ENCODE measurements at places on chromosomes 11 and 22.
A peak's percentile ranks its signal among the peaks of the same experiment; 100 is the strongest.

DNA sequence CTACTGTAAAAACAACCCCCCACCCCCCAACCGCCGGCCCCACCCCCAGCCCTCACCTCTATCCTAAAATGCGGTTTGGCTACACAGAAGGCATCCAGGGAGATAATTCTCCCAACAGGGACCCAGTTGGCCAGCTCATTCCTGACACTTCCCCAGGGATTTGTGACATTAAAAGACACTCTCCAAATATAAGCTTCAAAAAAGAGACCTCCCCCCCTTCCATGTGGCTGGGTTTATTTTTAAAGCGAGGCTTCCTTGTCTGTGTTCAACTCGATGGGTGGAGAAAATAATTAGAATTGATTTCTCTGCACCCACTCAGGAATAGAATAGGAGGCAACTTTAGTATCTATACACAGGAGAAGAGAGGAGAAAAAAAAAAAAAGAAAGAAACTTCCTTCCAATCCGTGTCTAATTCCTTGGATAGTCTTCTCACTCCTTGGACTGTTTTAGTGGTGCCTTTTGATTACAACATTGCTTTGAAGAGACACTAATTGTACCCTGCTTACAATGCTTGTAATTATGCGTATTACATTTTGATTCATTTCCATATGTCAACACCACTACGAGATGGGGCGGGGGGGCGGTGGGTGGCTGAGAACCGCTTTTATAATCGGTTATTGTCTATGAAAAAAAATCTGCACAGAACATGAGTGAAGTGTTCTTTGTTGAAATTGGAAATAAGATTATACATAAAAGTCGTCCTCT, 500.4 kb downstream of the MIAT start:
- no peak for DNase-seq

DNA sequence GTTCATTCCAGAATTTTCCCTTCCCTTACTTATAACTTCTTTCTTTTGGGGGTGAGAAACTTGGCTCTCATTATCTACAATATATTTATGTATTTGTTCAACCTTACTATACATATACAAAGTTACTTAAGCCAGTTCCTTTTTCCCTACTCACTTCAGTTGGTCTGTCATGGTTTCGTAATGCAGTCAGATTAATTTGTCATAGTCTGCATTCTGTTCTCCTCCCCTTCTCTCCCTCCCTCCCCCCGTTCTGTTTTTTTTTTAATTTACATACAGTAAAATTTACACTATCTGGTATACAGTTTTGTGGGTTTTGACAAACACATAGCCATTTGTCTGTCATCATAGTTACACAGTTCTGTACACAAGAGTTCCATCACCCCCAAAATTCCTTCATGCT, 71.8 kb upstream of the ADORA2A start:
- no peak for DNase-seq

DNA sequence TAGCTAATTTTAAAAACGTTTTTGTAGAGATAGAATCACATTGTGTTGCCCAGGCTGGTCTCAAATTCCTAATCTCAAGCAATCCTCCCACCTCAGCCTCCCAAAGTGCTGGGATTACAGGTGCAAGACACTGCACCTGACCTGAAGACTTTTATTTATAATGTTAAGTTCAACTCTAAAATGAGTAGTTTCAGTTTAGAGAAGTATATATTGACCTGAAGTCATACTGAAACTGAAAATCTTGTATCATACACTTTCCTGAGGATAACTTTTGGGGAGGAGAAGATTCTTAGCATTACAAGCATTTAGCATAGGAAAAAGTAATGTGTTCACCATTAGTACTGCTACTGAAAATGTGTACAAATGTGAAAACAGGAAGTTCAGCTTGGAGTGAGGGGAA, 249.3 kb downstream of the CASP12 start:
- no peak for DNase-seq

- no peak for DNase-seq
These were observed 922 bp downstream of the HNRNPUL2 start for GRCh38 chr11:62726156-62726914.

DNA sequence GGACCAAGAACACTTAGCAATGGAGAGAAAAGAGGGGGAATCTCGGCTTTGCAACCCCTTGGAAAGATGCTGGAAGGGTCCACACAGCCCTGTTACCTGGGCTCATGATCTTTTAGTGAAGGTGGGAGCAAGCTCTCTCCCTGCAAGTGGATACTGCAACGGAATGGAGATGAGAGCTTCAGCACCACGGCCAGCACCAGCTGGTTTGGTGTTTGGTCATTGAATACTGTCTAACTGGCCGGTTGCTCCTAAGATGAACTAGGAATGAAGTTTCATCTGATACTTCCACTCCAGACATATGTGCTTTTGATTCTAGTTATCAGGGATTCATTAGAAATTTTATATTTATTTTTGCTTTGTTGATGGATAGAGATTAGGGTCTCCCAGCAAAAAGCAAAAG, 16.3 kb downstream of the HTR3A start:
- no peak for DNase-seq

DNA sequence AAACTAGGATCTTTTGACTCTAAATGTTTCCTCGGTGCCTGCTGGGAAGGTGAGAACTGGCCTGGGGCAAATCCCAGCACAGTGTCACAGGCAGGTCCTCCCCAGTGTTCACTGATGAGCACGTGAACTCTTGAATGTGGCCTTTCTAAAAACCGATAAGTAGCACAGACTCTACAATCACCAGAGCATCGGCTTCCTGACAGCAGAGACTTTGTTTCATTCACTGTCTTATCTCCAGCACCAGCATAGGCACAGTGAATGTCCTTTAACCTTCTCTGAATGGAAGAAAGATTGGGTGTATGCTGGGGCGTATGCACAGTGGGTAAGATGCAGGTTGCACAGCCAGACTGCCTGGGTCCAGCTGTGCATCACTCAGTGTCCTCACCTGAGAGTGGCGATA, 59.3 kb upstream of the EIF3D start:
- DNase-seq, result no peak

- DNase-seq, result no peak
These were observed 1.4 kb downstream of the MDK start for GRCh38 chr11:46382646-46383403.

GRCh38 chr22:42171417-42171816, 40.8 kb upstream of the CYP2D6 start:
- DNase-seq, result no peak

DNA sequence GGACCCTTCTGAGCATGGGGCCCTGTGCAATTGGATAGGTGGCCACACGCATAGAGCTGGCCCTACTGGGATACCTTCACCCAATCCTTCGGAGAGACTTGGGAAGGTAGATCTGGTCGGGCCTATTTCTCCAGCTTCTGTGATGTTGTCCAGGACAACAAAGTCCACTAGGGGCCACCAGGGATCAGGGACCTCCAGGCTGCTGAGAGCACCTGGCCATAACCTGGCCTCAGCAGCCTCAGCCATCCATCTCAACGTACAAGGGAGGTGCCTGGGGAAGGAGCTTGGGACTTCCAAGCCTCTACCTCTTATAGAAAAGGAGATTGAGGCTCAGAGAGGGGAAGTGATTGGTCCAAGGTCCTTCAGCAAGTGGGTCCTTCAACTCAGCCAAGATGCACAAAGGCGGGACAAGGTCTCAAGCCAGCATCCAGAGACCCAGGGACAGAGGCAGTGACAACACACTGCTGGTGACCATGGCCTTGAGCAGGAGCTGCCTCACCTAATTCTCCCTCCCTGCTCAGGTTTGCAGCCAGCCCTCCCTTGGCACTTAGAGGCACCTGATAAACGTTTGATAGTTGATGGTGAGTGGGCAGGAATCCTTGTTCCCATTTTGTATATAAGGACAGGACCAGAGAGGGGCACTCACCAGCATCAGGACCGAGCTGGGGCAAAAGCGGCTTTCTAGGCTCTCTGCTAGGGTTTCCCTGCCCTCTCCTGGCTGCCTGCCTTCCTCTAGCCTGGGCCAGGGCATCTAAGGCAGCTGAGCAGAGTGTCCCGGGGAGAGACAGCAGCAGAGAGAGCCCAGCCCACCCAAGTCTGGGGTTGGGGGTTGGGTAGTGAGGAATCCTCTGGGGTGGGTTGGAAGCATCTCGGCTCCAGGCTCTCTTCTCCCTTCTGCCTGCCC, 4.5 kb downstream of the RAC2 start:
- no peak for DNase-seq

DNA sequence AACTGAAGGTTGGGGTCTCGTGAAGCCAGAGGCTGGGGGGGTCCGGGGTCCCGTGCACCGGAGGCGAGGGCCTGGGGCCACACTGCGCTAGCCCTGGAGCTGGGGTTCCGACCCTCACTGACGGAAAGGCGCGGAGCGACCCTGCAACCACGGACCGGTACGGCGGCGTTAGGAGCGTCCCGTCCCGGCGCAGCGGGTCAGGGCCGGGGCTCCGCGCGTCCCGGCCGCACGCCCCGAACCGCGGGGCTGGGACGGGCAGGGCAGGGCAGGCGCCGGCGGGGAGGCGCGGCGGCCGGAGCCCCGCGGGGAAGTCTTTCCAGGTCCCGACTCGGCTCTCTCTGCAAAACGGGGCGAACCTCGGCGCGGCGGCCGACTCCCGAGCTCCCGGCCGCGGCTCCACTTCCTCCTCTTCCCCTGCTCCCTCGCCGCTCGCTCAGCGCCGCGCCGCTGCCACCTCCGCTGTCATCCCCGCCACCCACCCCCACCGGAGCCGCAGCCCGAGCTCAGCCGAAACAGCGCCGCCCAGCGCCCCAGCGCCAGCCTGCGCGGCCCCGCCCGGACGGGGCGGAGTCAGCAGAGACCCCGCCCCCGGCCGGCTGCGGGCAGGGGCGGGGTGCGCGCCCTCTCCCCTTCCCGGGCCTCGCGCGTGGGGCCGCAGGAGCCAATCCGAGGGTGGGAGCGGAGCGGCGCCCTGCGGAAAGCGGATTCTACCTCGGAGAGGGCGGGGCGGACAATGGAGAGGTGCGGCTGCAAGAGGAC, at the start of gene GDPD5:
Gene GDPD5, minus strand, starts transcription at position 509 of the 759 bp plus-strand sequence. CDS start 48,206 bp downstream, outside the sequence.
- DNase-seq, result peak; percentile 88

DNA sequence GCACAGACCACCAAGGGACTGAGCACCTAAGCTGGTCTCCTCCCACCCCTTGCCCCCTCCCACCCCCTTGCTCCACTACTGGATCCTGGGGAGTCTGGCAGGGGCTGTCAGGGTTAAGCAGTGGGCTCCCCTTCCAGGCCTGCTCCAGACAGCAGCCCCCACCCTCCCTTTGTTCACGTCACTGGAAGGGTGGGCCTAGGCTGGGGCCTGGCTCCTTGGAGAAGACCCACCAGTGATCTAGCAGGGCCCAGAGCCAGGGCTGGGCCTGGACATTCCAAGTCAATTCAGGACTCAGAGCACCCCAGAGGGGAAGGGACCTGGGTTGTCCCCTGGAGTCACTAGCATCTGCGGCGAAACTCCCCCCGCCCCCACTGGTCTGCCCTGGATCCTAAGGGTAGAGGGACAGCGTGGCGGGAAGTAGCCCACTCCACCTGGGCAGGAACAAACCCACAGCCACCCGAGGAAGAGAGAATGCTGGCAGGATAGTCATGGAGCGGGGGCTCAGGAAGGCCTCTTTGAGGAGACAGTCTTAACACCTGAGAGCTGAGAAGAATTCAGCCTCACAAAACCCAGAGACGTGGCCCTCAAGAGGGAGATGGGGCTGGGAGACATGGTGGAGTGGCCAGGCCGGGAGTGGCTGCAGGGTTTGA, 45.8 kb downstream of the IGLL1 start:
- DNase-seq, result no peak
